ENCODE measurements at places on chromosomes 1 and 21.

DNA sequence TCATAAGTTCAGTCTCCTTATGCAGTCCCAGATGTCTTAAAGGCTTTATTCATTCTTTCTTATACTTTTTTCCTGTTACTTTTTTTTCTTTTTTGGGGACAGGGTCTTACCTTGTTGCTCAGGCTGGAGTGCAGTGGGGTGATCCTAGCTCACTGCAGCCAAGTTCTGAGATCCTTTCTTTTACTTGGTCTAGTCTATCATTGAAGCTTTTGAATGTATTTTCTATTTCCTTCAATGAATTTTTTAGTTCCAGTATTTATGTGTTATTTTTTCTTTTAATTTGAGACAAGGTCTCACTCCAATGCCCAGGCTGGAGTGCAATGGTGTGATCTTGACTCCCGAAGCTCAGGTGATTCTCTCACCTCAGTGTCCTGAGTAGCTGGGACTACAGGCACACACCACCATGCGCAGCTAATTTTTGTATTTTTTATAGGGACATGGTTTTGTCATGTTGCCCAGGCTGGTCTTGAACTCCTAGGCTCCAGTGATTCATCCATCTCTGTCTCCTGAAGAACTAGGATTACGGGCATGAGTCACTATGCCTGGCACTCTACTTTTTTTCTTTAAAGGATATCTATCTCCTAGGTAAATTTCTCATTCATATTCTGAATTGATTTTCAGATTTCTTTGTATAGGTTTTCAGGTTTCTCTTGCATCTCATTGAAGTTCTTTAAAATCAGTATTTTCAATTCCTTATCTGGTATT, 26.1 kb upstream of the GTF2B start:
- DNase-seq: no peak

- DNase-seq: no peak
Measured at GRCh38 chr1:225750875-225751824, 26.5 kb upstream of the SRP9 start.

DNA sequence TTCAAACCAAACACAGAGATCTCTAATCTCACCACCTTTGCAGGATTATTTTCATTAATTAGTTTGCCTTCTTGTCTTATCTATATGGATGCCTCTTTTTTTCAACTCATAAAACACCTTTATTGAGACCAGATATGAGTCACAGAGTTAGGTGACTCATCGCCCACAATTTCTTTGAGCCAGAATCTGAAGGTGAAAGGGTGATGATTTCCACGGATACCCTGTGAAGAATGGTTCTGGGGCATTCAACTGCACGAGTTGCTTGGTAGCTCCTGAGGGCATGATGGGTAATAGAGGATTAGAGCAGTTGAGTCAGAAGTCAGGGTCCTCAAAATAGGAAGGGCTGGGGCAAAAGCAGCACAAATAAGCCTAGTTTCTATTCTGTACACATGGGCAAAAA, 128.2 kb downstream of the TBX19 start:
- DNase-seq: peak; percentile 51

- peak; percentile 86 for DNase-seq
Measured at GRCh38 chr1:218164111-218164929, 120.8 kb upstream of the RRP15 start.

GRCh38 chr1:229507502-229507901, 639 bp downstream of the NUP133 start:
- no peak for DNase-seq

DNA sequence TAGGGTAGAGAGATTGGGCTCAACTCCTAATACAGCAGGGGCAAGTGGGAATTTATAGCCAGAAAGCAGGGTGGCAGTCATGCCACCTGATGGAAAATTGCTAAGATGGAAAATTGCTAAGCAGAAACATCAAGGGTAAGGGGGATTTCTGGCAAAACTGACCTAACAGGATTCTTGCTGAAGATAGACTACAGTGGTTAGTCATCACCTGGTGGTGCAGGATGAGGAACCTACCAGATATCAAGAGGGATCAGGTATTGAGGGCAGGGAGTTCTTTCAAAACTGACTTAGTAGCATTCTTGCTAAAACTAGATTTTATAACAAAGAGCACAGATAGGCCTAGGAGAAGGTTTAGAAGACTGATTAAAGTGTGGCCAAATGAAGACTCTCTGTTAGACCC, 292.9 kb downstream of the PLPP3 start:
- no peak for DNase-seq

DNA sequence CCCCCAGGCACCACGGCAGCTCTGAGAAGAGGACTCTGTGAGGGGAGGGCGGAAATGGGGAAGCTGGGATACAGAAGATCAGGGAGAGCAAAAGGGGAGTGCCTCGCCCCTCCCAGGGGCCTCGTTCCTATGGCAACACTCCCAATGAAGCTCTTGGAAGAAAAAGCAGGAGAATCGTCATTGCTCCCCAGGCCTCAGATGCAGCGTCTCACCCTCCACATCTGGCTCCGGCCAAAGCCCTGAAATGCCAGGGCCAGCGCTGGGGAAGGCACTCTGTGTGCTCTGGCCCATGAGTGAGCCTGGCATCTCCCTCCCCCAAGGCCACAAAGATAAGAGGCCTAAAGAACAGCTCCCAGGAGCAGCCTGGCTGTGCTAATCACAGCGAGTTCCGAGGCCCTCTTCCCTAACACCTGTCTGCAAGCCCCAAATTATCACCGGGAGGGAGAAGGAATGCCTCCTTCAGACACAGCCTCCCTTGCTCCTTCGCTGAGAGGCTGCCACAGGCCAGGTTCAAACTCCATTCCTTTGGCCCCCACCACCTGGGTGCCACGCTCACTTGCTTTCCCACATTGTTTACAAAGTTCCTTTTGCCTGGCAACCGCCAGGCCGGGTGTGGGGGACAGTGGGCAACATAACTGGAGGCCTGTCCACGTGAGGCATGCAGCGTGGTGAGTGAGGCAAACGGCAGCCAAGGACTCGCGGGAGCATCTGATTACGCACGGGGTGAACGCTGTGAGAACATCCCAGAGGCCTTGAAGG, 27.8 kb downstream of the ECE1 start:
- DNase-seq: no peak

DNA sequence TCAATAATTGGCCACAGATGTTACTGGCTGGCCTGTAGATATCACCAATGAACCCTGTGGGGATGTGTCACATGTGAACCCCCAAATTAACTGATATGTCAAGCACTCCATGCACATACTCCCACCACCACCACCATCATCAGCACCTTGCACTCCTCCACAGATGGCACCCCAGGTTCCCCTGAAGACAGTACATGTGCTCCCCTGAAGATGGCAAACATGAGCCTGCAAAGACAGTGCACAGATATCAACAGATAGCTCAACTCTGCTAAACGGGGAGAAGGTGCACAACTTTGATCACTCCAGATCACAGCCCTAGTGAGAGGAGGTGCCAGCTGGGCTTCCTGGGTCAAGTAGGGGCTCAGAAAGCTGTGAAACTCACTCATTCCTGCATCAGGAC, 74.4 kb downstream of the CLCA4 start:
- no peak for DNase-seq

DNA sequence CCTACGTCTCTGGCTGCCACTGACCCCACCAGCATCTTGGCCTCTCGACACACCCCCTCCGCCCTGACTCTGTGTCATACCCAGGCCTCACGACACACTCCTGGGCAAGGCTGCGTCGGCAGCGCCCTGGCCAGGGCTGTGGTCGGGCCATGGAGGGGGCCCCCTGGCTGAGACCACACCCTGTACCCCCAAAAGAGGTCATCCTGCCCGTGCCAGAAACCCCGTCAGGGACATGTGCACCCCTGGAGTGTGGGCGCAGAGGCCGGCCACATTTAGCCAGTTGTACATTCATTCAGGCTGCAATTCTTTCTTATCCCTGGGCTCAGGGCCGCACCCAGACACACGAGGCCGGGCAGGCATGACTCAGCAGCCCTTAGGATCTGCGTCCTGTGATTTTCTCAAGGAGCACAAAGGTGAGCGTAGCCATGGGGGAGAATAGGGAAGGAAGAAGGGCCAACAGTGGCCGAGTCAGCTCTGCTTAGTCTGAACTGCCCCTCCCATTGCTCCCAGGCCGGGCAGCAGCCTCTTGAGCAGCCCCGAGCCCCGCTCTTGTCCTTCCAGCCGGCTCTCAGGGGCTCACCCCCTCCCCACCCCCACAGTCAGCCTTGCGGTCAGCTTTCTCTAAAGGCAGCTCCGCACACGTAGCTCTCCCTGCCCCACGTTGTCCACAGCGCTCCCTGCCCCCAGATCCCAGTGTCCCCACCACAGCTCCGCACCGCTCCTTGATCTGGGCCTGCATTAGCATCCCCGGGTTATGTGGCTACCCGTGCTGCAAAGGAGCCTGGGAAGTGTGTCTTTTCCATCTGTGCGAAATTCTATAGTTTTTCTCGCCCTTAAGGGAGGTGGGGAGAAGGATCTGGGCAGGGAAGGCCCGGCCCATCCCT, 7.9 kb downstream of the CSTB start:
- DNase-seq: no peak

DNA sequence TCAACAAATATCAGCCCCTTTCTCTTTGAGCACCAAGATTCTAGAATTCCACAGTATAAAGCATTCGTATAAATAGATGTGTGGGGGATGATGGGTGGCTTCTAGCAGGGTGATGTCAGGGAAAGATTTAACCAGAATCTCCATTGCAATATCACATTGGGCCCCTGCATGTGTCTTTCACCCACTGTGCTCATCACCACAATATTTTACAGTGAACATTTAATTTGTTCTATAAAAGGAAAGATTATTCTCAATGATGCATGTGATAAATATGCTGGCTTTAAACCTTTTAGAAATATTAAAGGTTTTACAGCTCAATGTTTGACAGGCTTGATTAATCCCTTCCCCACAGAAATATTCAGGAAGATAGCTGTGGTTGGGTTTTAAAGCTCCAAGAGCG, 457.8 kb upstream of the DAB1 start:
- DNase-seq: no peak

Measured in NCI-H69 (cell line).